Stimulated activated CD4-positive, alpha-beta T cell treated with anti-CD3 and anti-CD28 coated beads, Interleukin-12 subunit alpha, Interleukin-12 subunit beta, amount 100 ng/mL, for 24 hours (primary cell): ENCODE measurements at places on chromosomes 6 and 20.

DNA sequence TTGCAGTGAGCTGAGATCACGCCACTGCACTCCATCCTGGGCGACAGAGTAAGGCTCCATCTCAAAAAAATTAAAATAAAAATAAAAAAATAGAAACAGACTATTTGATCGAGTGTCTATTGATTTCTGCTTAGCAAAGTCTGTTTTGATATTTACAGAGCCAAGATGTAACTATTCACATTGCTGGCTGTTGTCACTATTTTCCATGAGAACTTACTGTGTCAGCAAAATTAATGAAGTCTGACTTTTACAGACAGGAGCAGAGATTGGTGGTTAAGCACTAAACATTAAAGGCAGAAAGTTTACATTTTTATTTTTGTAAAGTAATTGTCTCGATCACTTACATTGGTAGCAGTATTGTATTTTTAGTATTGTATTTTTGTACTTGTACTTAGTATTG is 85.0 kb upstream of the CCDC28A start:
- DNase-seq: no peak

GRCh38 chr20:32891926-32892660 is 33.4 kb downstream of the EFCAB8 start:
- DNase-seq: no peak

DNA sequence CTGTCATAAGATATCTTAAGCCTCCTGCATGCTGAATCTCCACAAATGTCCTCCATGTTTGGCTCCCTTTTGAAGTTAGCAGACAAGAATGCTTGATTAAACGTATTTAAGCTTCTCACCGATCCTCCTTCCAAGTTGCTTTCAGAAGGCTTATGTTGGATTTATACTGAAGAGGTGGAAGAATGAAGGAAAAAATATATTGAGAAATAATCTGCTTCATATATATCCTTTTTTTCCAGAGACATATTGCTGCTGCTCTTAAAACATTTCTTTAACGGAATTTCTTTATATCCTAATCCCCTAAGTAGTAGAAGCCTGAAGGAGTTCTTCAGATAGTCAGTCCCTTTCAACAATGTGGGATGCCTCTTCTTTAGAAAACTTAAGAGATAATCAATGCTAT is 329.0 kb upstream of the MARCKS start:
- no peak for DNase-seq

DNA sequence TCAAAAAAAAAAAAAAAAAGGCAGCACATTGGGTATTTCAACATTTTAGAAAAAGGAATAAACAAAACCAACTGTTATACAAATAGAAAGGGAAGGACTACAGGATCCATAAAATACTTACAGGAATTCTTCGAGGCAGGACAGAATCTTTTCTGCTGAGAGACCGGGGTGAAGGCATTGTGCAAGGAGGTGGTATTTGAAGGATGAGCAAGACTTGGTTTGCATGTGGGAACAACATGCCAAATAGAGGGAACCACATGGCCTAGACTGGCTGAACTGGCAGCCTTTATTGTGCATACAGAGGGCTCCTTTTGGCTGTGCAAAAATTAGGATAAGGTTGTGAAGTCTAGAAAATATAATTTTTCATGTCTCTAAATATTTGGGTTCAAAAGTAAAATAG is 62.9 kb downstream of the SCAND1 start:
- DNase-seq: no peak

- DNase-seq: no peak
Observed at GRCh38 chr6:169861431-169862042, 110.1 kb downstream of the ERMARD start.

DNA sequence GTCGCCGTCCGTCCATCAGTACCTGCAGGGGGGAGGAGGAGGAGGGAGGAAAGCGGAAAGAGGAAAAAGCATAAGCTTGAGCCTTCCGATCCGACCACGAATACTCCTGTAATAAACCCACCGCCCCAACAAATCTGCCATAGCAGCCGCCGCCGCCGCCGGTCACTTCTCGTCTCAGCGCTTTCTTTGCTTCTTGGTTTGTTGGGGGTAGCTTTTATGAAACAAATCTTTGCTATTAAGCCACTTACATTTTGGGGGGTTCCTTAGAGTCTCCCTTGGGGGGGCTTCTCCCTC is 277 bp downstream of the ADGRB3 start:
- no peak for DNase-seq
